ENCODE measurements at places on chromosomes 5 and 9. TPM values are rescaled to one million over a fixed set of nuclear protein-coding genes. Genes with fewer than 3 reads are reported as not detected.

FABP6 gene
- total RNA-seq: not detected

INSL4 gene
- not detected for total RNA-seq

STPG3 gene
- not detected for total RNA-seq

PCDHGB6 gene
- total RNA-seq: 5.9 TPM

DNA sequence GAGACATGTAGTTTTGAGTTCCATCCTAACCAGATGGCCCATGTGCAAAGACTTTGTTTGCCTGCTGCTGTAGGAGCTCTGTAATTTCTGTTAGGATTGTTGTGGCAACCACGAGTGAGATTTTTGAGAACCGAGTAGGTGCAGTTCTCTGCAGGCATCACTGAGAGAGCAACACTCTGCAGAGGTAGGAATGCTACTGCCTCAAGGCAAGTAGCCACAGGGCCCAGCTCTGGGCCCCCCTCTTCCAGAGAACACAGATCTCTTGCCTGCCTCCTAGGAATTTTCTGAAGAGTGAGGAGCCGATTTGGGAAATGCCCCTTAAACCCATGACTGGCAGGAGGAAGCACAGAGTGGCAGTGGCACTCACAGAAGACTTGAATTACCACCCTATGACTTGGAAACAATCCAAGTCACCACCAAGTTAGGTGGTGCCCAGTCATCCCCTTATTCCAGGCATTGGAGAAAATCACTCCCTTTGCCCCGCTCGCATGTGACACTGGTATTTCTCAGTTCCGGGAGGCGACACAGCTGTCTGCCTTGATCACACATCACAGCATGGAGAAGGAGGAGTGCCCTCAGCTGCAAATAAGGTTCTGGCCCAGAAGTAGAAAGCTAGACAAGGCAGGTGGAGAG, 52.5 kb upstream of the SLC2A8 start:
- no peaks in the 10 kb centered on the region for H3K4me1 ChIP-seq
- no peaks in the 10 kb centered on the region for H3K36me3 ChIP-seq
- no peaks in the 10 kb centered on the region for H3K27me3 ChIP-seq
- H3K4me3 ChIP-seq: no peak overlapping the region
- DNase-seq: no peak

DNA sequence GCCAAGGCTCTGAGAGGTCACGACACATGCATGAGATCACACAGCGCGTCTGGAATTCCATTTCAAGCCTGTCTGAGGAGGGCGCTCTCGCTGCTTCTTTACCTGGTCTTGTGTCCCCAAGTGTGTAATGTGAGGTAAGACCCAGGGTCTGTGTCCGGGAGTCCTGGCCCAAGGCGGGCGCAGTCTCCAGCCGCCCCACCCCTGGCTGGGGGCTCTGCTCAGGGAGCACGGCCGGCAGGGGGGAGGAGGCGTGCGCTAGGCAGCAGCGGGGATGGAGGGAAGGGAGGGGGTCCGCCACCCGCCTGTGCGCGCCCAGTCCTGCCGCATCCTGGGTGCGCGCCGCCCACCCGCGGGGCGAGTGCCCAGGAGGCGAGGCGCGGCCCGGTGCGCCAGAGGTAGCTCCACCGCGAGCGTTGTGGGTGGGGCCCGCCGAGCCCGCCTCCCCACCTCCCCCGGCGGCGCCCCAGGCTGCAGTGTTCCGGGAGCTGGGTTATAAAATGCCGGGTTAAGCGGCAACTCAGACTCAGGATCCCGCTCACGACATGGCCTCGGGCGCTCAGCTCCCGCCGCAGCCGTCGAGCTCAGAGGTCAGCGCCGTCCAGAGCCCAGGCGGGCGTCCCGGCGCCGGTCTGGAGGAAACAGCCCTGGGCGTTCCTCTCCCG, at the start of gene CCNI2:
Gene CCNI2, plus strand, starts transcription at position 473 of the 662 bp plus-strand sequence. Its CDS starts 70 bp downstream, at position 543.
- peak; percentile 82 for DNase-seq
- H3K4me1 ChIP-seq: peaks cover 9% of the 10 kb centered on the region
- no peak within 1 kb of the TSS for H3K27ac ChIP-seq
- H3K27me3 ChIP-seq: peaks cover 23% of the 10 kb centered on the region
- H3K36me3 ChIP-seq: no peaks in the 10 kb centered on the region

- no peaks in the 10 kb centered on the region for H3K36me3 ChIP-seq
- no peak overlapping the region for H3K27ac ChIP-seq
- no peak overlapping the region for H3K4me3 ChIP-seq
- no peak for DNase-seq
Observed at GRCh38 chr5:104763216-104763615, 1200.6 kb upstream of the NUDT12 start.

DNA sequence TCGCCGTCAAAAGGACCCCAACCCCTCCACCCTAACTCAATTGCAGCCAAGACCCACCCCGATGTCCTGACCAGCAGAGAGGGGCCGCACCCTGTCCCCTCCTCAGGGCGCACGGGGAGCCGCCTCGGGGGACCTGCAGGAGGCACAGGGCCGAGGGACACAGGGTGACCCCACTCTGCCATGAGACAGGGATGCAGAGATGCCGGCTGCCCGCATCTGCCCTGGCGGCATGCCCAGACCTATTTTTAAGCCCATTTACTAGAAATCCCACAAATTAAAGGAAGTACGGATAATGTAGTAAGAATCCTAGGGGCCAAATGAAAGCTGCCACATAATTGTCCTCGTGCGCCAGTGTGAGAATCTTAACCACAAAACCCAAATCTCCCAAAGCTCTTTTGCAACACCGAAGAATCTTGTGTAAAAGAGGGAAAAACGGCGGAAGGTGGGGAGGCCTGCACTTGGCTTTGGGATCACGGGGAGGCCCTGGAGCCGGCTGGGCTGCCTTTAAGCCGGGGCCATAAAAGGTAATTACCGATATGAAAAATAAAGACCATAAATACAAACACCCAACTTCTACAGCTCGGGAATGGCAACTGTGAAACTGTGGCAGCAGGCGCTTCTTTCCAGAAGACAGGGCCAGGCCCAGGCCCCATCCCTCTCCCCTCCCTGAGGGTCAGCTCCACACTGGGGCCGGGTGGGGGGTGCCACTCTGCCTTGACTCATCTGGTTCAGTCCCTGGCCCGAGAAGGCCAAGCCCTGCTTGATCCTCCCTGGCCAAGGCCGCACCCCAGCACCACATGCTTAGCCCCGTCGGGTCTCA, 35.0 kb downstream of the NACC2 start:
- no peak overlapping the region for H3K27ac ChIP-seq
- H3K4me1 ChIP-seq: peaks cover 20% of the 10 kb centered on the region
- peaks cover 3% of the 10 kb centered on the region for H3K36me3 ChIP-seq
- no peaks in the 10 kb centered on the region for H3K27me3 ChIP-seq

DNA sequence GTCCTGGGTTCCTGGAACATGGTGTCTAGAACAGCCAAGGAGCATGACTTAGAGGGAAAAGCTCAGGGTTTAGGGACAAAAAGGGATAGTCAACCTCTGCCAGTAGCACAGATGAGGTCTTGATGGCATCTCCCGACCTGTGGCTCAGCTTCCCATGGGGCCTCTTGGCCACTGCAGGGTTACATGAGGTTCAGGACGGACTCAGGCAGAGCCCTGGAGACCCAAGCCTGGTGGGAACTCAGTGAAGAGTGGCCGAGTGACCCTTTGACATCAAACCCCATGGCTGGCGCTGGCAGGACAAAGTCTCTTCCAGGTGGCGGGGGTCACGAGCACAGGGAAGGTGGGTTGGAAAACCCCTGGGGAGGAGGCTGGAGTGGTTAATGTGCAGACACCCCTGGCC, 57.8 kb downstream of the MTRR start:
- H3K4me1 ChIP-seq: no peaks in the 10 kb centered on the region
- no peak overlapping the region for H3K4me3 ChIP-seq
- H3K27ac ChIP-seq: no peak overlapping the region
- no peaks in the 10 kb centered on the region for H3K27me3 ChIP-seq
- H3K36me3 ChIP-seq: no peaks in the 10 kb centered on the region

DNA sequence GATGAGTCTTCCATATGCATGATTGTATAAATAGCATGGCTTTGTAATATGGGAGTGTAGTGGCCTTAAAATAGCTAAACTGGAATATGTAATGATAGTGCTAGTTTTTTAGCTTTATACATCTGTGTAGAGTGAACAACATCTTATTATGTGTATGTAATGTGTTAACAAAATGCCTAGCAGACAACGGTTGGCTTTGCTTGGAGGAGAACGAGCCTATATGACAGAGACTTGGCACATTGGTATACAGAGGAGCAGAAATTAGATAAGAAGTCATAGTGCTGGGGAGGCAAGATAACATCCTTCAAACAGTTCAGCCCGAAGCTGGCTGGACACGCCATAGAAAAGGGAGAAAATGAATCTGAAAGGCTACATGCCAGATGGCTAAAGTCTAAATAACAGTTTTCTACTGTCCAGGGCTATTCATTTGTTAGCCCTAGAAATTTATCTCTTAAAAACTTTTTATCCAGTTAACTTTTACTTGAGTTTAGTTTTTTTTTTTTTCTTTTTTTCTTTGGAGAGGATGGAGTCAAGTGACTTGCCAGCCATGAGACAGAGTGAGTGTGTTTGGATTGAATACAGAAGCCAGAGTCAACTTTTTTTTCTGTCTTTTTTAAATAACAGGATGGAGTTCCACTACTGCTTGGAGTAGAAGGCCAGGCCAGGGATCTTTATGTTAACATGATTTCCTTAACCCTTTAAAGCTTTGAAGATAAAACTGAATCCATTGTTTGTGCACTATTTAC, 214.4 kb upstream of the ACTBL2 start:
- no peaks in the 10 kb centered on the region for H3K27me3 ChIP-seq
- H3K36me3 ChIP-seq: no peaks in the 10 kb centered on the region

- H3K27ac ChIP-seq: no peak overlapping the region
- no peak for DNase-seq
- H3K4me1 ChIP-seq: no peaks in the 10 kb centered on the region
- no peaks in the 10 kb centered on the region for H3K27me3 ChIP-seq
- H3K4me3 ChIP-seq: no peak overlapping the region
- no peaks in the 10 kb centered on the region for H3K36me3 ChIP-seq
Observed at GRCh38 chr5:73727470-73727869, 101.5 kb downstream of the ARHGEF28 start.

DNA sequence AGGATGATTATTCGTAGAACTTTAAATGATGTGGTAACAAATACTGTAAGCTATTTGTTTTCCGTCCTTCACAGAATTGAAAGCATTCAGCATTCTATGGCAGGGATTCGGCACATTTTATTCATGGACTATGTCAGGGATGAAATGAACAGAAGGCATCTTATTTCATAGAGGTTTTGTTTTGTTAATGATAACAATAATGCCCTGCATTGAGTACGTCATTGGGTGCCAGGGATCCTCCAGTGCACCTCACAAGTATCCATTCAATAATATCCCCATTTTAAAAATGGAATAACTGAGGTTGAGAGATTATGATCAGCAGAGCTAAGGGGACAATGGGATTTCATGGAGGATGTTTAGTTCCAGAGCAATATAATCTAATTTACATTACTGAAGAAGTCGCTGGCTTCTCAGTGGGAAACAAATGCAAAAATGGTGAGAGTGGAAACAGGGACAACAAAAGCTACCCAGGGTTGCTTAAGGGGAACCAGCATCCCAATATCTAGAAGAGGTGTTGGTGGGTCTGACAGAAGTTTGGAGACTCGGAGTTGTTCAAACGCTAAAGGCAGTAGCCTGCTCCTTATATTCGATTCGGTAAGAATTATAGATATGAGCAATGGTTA, 985.7 kb upstream of the WWC1 start:
- no peak overlapping the region for H3K27ac ChIP-seq
- no peak for DNase-seq
- no peaks in the 10 kb centered on the region for H3K36me3 ChIP-seq
- H3K27me3 ChIP-seq: no peaks in the 10 kb centered on the region

DNA sequence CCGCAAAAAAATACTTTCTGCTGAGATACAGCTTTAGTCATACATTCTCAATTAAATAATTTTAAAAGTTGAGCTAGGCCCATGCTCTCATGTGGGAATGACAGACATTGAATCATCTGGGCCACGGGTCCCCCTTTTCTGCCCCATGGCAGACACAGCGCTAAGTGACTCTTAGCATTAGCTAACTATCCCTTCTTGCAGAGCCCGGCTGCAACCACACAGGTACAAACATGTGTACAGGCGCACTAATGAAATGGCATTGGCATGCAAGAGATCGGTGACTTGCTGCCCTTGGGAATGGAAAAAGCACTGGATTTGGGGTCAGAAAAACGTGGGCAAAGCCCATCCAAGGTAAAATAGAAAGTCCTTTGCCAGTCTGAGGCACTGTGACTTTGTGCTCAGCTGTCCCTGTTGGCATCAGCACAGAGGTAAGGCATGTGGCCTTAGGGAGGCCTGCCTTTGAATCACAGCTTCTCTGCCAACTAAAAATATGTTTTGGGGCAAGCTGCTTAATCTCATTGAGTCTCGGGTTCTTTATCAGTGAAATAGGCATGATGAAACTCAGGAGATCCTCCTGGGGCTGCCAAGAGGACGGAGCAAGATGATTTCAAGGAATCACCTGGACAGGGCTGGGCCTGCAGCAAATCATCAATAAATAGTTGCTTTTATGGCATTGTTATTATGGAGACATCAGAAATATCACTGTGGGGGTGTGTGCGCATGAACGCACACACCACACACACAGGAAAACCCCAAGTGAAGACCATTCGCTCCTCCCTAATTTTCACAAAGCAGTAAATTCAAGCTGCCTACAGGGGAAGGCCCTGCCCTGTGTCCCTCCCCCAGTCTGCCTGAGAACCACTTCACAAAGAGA, 54.2 kb downstream of the WHRN start:
- H3K27me3 ChIP-seq: no peaks in the 10 kb centered on the region
- DNase-seq: no peak
- H3K27ac ChIP-seq: peak overlapping the region; percentile 64
- no peaks in the 10 kb centered on the region for H3K36me3 ChIP-seq

GRCh38 chr9:108095496-108095895, 605.9 kb upstream of the KLF4 start:
- H3K4me1 ChIP-seq: no peaks in the 10 kb centered on the region
- H3K4me3 ChIP-seq: no peak overlapping the region
- H3K27ac ChIP-seq: no peak overlapping the region
- H3K36me3 ChIP-seq: no peaks in the 10 kb centered on the region

GRCh38 chr9:121220996-121221663, 19.5 kb upstream of the RAB14 start:
- H3K4me1 ChIP-seq: no peaks in the 10 kb centered on the region
- H3K36me3 ChIP-seq: no peaks in the 10 kb centered on the region
- H3K27me3 ChIP-seq: no peaks in the 10 kb centered on the region
- DNase-seq: no peak
- no peak overlapping the region for H3K27ac ChIP-seq

- H3K36me3 ChIP-seq: no peaks in the 10 kb centered on the region
- no peak for DNase-seq
- H3K4me3 ChIP-seq: no peak overlapping the region
- H3K4me1 ChIP-seq: no peaks in the 10 kb centered on the region
- H3K27ac ChIP-seq: no peak overlapping the region
Observed at GRCh38 chr5:77864997-77865396, 88.9 kb upstream of the TBCA start.

- H3K27me3 ChIP-seq: no peaks in the 10 kb centered on the region
- no peak overlapping the region for H3K4me3 ChIP-seq
- no peak for DNase-seq
- H3K36me3 ChIP-seq: no peaks in the 10 kb centered on the region
Observed at GRCh38 chr5:73989956-73990355, 364.0 kb downstream of the ARHGEF28 start.

- H3K27ac ChIP-seq: no peak overlapping the region
- no peak for DNase-seq
- H3K4me1 ChIP-seq: no peaks in the 10 kb centered on the region
- no peaks in the 10 kb centered on the region for H3K36me3 ChIP-seq
Observed at GRCh38 chr9:109304347-109304746, 16.5 kb downstream of the EPB41L4B start.

Data from natural killer cell (primary cell).